ENCODE measurements at places on chromosomes 1 and 21. TPM values are rescaled to one million over a fixed set of nuclear protein-coding genes. Genes with fewer than 3 reads are reported as not detected.

DNA sequence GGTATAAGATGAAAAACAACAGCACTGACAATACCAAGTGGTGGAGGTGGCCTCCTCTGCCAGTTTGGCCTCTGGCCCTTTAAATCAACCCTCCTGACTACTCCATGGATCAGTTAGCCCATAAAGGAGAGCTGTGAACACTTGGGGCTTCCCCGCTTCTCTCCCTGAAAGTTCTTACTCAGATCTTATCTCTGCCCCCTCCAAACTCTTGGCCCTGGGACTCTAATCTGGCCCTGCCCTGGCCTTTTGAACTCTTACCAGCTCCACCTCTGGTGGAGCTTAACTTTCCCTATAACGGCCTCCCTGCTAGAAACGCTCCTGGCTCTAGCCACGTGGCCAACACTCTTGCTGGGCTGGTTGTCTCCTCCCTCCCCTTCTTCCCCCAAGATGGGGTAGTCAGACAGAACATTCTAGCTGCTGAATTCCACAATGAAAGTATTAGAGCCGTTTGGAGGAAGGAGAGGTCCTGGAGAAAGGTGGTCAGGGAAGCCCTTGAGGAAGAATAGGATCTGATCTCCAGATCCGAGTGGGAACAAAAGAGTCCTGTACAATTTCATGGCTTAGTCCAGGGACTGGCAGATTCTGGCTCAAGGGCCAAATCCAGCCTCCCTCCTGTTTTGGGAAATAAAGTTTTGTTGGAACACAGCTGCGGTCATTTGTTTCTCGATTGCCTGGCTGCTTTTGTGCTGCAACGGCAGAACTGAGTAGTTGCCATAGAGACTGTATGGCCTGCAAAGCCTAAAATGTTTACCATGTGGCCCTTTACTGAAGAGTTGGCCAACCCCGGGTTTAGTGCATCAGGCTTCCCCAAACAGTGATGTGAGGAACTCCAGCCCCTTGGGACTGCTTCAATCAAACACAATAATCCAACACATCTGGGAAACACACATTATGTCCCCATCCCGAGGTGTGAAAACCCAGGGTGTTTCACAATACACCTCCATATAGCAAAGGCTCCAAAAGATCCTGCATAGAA lies 9.5 kb upstream of the PIGR start:
- DNase-seq = no peak

DNA sequence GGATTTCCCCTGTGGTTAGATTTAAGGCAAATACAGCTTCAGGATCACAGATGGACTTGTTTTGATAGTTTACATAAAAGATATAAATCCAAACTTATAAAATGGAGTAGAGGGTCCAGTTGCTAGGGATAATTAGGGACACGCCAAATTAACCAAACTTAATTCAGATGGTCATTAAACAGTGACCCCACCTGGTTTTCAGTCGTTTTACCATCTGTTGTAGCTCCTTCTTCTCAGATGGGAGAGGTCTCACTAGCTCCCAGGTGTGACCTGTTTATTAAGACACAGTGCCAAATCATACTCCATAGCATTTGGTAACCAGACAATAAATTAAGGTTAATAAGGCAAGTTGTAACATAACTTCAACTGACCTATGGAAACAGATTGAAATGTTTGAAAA lies 8.1 kb upstream of the GADD45A start:
- no peak for DNase-seq

DNA sequence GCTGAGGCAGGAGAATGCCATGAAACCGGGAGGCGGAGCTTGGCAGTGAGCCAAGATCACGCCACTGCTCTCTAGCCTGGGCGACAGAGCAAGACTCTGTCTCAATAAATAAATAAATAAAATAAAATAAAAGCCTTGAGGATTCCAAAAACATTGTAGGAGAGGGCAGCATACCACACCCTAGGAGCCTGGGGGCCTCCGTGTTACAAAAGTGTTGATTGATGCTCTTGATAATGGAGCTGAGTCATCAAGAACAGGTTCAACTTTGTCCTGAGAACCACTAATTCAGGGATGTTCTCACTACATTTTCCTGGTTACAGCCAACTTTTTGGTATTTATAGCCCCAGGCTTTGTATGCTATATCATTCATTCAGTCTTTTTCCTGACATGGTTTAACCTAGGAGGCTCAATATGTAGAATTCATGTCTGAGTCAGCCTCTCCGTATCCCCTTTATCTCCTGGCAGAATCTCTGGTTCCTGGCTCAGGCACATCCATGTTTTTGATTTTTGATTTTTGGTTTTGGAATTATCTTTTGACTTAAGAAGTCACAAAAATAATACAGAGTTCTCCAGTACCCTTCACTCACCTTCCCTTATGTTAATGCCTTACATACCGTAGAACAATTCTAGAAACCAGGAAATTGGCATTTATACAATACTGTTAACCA lies 69.4 kb downstream of the LRRC8D start:
- peak; percentile 99 for DNase-seq

DNA sequence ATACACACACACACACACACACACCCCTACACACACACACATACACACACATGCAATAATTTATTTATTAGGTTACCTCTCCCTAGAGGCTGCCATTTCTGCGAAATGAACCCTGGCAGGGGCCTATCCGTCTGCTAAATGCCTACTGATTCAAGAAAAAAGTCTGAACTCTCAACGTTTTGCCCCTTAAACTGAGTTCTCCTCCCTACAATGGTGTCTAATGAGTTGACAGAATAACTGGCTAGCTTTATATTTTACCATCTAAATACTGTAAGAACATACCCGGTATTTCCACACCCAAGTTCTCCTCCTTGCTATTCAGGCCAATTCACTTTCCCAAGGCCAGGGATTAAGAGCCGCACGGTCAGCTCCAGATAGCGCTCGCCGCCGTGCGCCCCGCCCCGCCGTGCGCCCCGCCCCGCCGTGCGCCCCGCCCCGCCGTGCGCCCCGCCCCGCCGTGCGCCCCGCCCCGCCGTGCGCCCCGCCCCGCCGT lies 339 bp upstream of the RNPC3 start:
- DNase-seq = peak; percentile 61

DNA sequence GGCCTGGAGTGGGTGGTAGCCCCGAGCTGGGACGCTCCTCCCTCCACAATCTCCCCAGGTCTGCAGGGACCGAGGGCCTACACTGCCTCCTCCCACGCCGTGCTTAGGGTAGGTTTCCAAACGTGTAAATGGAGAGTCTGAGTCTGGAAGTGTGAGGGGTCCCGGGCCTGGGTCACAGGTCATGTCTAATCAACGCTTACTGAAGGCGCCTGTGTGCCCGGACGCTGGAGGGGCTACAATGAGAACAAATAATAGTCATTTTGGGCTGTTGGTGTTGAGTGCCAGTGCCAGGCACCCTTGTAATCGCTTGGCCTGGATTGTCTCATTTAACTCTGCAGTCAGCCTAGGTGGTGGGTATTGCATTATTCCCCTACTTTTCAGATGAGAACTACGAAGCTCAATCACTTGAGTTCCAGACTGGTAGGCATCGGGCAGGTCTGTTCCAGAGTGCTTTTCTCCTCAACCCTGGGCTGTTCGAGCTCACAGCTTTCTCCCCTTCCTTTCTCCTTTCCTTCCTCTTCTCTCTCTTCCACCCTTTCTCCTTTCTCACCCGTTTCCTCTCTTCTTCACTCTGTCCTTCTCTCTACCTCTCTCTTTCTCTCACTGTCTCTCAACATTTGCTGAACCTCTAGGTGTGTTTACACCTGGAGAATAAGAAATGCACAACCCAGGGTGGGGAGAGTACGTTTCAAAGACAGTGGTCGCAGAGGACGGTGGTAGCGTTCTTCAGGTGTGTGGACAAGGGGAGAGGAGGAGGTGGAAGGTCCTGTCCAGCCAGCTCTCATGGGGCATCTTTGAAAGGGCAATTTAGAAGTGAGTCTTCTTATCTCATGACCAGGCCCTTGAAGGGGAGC lies 883 bp downstream of the SLC66A1 start:
- no peak for DNase-seq

DNA sequence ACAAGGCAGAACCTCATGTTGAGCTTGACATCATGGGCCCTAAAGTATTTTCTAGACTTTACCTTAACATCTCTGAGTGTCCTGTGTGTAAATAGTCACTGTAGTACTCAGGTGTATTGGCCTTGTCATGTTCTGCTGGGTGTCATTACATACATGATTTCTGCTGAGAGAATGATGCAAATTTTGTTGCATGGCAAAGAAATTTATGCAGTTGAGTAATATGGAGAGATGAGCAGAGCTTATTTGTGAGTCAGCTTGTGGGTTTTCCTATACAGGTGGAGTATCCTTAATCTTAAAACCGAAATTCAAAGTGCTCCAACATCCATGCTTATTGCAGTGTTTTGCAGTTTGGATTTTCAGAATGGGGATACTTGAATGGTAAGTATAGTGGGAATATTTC lies 36.6 kb downstream of the RGL1 start:
- peak; percentile 31 for DNase-seq

- no peak for DNase-seq
Measured at GRCh38 chr21:38628349-38628748, 130.1 kb upstream of the ERG start.

- DNase-seq = peak; percentile 10
Measured at GRCh38 chr1:95916616-95917015, 682.6 kb downstream of the RWDD3 start.

- no peak for DNase-seq
Measured at GRCh38 chr1:221431961-221432360, 309.9 kb downstream of the DUSP10 start.

DNA sequence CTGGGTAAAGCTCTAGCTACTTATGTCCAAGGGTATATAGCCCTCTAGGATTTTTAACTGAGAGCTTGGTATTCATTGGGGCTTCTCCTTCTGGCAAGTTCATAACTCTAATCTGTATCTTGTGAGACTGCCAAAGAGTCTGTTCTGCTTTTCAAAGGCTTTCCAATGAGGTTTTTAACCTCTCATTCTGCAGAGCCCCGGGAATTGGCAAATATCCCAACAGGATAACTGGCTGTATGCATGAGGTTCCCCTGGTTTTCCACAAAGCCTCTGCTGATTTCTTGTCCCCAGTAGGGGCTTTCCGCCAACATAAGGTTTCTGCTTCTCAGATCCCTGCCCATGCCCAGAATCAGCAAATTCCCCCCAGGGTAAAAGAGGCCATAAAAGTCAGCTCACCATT lies 40.9 kb downstream of the RPL5 start:
- DNase-seq = peak; percentile 26

- DNase-seq = no peak
Measured at GRCh38 chr1:111977378-111977777, 12.1 kb downstream of the KCND3 start.

DNA sequence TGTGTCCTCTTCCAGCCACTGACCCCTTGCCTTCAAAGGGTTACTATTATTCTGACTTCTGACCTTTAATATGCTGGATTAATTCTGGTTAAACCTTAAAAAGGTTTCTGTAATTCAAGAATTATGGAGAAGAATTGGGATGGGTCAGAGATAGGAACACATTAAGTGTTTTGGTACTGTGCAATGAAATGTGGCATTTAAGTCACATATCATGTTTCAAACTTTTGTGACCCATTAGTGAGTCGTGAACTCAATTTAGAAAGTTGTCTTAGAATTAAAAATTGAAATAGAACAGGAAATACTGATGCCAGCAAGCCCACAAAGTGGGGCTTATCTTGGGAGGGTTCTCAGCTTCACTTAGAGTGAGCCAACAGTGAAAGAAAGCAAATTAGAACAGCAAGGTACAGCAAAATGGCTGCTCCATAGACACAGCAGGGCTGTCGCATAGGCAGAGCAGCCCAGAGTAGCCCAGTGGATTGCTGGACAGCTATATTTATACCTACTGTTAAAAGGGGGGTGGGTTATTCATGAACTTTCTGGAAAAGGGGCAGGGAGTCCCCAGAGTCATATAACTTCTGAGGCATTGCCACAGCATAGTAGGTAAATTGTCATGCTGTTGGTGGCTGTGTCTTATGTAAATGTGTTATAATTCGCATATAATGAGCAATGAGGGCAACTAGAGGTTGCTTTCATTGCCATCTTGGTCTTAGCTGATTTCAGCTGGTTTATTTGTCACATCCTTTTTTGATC lies 10.5 kb downstream of the SCP2 start:
- no peak for DNase-seq

DNA sequence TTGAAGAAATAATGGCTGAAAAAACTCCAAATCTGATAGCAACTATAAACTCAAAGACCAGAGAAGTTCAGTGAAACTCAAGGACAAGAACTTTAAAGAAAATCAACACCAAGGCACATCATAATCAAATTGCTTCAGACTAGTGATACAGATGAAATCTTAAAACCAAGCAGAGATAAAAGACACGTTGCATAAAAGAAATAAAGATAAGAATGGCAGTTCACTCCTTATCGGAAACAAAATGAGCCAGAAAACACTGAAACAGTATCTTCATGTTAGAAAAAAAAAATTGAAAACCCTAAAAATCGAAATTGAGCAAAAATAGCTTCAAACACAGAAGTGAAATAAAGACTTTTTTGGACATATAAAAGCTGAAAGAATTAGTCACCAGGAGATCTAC lies 4.6 kb upstream of the RAB4A start:
- no peak for DNase-seq

DNA sequence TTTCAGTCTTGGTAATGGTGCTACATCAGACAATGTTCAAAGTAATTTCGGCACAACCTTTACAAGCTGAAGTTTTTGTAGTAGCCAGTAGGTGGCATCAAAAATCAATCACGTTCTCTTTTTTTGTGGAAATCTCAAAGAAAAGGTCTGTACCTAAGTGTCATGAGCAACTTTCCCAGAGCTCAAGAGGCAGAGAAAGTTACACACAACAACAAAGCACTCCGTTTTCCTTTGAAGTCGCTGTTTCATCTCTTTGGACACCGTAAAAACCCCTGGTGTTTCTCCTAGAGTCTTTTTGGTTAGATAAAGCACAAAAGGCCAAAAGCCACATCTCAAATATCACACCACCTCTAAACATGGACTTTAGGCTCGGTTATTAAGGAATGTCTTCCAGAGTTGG lies 131.6 kb downstream of the LHX8 start:
- DNase-seq = peak; percentile 37

GRCh38 chr1:17994046-17994445 lies 113.6 kb upstream of the IGSF21 start:
- DNase-seq = no peak

- peak; percentile 7 for DNase-seq
Measured at GRCh38 chr1:244050014-244050834, 859 bp upstream of the ZBTB18 start.

GRCh38 chr1:41358131-41359021 lies 2.9 kb upstream of the FOXO6 start:
- no peak for DNase-seq

DNA sequence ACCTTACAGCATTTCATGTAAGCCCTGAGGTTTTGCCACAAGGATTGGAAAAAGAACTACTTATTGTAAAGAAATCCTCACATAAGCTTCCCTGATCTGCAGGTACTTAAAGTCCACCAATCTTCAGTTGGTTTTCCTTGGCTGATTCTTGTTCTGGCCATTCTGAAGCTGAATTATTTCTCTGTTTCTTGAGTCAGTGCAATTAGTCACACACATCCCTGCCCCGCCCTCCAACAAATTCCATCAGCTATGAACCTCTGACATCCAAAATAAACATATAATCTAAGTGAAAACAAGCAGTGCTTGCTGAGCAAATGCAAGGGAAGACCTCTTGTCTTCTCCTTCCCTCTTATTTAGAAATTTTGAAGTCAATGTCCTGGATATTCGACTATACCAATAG lies 8.2 kb upstream of the FNDC7 start:
- peak; percentile 65 for DNase-seq

GRCh38 chr1:197770243-197770642 lies 5.0 kb downstream of the DENND1B start:
- DNase-seq = no peak

GRCh38 chr1:181651276-181651675 lies 168.0 kb downstream of the CACNA1E start:
- no peak for DNase-seq

PPT1 gene
- 99.4 TPM for total RNA-seq

TAF5L gene
- total RNA-seq = 13.9 TPM

SYPL2 gene
- total RNA-seq = 1.6 TPM

PKP1 gene
- not detected for total RNA-seq

PADI1 gene
- 1.9 TPM for total RNA-seq

Data from RPMI7951 (cell line).